ENCODE measurements at places on chromosomes 4 and X.
A peak's percentile ranks its signal among the peaks of the same experiment; 100 is the strongest.

- no peak overlapping the region for H3K27ac ChIP-seq
- no peaks in the 10 kb centered on the region for H3K27me3 ChIP-seq
- H3K4me1 ChIP-seq = no peaks in the 10 kb centered on the region
Measured at GRCh38 chrX:54116391-54116790, 66.7 kb downstream of the FAM120C start.

GRCh38 chr4:102598762-102599374, 97.7 kb downstream of the NFKB1 start:
- peaks cover 29% of the 10 kb centered on the region for H3K4me1 ChIP-seq
- peak overlapping the region; percentile 45 for H3K27ac ChIP-seq
- H3K4me3 ChIP-seq = peak overlapping the region; percentile 12
- no peak for DNase-seq
- no peaks in the 10 kb centered on the region for H3K27me3 ChIP-seq
- peaks cover 59% of the 10 kb centered on the region for H3K36me3 ChIP-seq

DNA sequence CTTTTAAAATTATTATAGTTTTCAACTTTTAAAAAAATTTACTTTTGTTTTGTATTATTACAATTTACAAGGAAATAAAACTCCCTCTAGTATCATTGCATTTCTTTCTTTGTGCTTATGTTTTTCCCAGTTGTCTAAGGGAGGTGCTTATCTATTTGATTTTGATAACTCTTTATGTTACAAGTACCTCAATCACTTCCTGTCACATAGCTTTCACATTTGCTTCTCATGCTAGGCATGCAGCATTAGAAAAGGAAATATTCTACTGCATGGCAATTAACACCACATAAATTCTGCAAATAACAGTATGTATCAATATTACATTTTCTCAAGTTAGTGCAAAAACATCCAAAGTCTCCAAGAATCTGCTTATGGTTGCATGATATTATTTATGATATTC, 180.3 kb upstream of the HS3ST1 start:
- H3K36me3 ChIP-seq = no peaks in the 10 kb centered on the region
- no peak for DNase-seq
- H3K27me3 ChIP-seq = no peaks in the 10 kb centered on the region
- no peaks in the 10 kb centered on the region for H3K4me1 ChIP-seq
- H3K27ac ChIP-seq = no peak overlapping the region

- H3K27ac ChIP-seq = no peak overlapping the region
- no peaks in the 10 kb centered on the region for H3K36me3 ChIP-seq
- no peaks in the 10 kb centered on the region for H3K4me1 ChIP-seq
- no peak for DNase-seq
Measured at GRCh38 chrX:135396109-135396508, 25.6 kb upstream of the SMIM10L2A start.

DNA sequence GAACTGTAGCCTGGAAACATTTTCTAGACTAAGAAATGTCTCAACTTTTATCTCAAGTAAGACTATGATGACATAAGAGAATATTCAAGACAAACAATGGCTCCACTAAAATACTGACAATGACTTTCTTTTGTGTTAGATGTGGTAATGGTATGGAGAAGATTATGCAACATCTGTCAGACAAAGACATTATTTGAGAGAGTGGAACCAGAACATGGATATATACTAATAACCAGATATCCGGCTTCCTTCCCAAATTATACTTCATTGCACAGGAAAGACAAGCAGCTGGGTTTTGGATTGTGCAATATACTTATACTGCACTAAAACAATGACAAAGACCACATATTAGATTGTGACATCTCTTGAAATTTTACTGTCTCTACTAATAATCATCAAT, 290.8 kb upstream of the GIMD1 start:
- no peak for DNase-seq
- H3K4me1 ChIP-seq = no peaks in the 10 kb centered on the region
- no peak overlapping the region for H3K27ac ChIP-seq
- H3K4me3 ChIP-seq = no peak overlapping the region

DNA sequence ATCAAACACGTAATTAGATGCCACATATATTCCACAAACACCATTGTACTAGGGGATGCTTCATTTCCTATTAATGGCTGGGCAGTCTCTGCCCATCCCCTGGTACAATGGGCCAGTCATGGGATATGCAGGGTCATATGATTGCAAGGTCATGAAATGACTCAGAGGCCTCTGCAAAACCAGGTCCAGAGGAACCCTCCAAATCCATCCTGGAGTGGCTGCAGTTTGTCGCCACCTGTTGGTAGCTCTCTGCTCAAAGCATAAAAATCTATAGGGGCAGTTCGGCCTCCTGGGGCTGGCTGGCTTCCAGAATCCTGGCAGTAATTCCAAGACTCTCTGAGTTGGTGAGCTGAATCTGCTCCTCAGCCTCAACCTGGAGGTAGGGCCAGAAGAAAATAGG, 22.9 kb upstream of the PUDP start:
- DNase-seq = no peak
- no peak overlapping the region for H3K4me3 ChIP-seq
- H3K4me1 ChIP-seq = no peaks in the 10 kb centered on the region

- no peaks in the 10 kb centered on the region for H3K27me3 ChIP-seq
- no peak overlapping the region for H3K4me3 ChIP-seq
- H3K27ac ChIP-seq = no peak overlapping the region
- DNase-seq = no peak
- H3K36me3 ChIP-seq = no peaks in the 10 kb centered on the region
Measured at GRCh38 chr4:87758270-87758669, 41.1 kb upstream of the IBSP start.

- no peaks in the 10 kb centered on the region for H3K4me1 ChIP-seq
- H3K27ac ChIP-seq = no peak overlapping the region
- H3K4me3 ChIP-seq = no peak overlapping the region
- peaks cover 12% of the 10 kb centered on the region for H3K36me3 ChIP-seq
- H3K27me3 ChIP-seq = no peaks in the 10 kb centered on the region
- DNase-seq = no peak
Measured at GRCh38 chrX:136028383-136028984, 43.2 kb downstream of the SLC9A6 start.

GRCh38 chr4:179836179-179837075, 2394.2 kb upstream of the AGA start:
- no peaks in the 10 kb centered on the region for H3K4me1 ChIP-seq
- DNase-seq = no peak
- no peaks in the 10 kb centered on the region for H3K36me3 ChIP-seq
- no peak overlapping the region for H3K4me3 ChIP-seq

- peaks cover 12% of the 10 kb centered on the region for H3K4me1 ChIP-seq
- DNase-seq = no peak
- H3K36me3 ChIP-seq = peaks cover 2% of the 10 kb centered on the region
- H3K27me3 ChIP-seq = no peaks in the 10 kb centered on the region
- H3K4me3 ChIP-seq = peak overlapping the region; percentile 13
- peak overlapping the region; percentile 30 for H3K27ac ChIP-seq
Measured at GRCh38 chr4:108342325-108342970, 173.7 kb upstream of the LEF1 start.

DNA sequence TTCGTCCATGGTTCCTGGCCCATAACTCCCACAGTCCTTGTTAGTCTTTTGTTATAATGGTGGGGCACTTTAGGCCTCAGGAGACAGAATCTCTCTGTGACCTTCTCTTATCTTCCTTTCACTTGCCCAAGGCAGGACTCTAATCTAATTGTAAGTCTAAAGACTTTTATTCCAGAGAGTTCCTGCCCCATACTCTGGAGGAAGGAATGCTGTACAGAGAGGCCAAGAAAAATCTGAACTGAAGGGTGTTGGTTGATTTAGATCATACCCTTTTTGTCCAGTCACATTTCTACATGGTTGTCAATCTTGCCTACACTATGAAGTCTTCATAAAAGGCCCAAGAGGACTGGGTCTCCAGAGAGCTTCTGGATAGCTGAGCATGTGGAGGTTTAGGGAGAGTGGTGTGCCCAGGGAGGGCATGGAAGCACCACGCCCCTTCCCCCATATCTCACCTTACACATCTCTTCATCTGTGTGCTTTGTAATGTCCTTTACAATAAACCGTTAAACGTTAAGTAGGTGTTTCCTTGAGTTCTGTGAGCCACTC, 84.5 kb downstream of the AFF1 start:
- no peak overlapping the region for H3K27ac ChIP-seq
- peaks cover 64% of the 10 kb centered on the region for H3K4me1 ChIP-seq
- H3K27me3 ChIP-seq = no peaks in the 10 kb centered on the region
- DNase-seq = no peak
- no peaks in the 10 kb centered on the region for H3K36me3 ChIP-seq

DNA sequence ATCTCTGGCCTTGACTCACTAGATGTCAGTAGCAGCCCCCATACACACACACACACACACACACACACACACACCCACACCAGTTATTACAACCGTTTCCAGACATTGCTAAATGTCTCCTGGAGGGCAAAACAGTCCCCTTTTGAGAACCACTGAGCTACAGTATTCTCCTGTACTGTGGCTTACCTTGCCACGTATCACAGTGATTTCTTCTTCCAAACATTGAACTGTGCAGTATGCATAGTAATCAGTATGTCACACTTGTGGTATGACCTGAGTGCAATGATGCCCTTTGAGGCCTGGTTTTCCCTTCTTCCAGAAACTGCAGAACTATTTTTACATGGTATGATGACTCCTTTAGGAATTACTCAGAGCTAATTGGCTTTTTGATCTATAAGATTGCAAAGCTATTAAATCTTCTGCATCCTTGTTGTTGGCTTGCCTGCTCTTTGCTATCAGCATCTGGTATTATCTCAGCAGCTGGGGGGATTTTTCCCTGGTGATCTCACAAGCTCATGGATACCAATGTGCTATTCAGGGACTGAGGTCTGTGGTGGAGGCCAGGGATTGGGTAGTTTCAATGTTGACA, 3.6 kb upstream of the THOC2 start:
- no peak overlapping the region for H3K4me3 ChIP-seq
- peaks cover 6% of the 10 kb centered on the region for H3K4me1 ChIP-seq
- DNase-seq = no peak
- H3K36me3 ChIP-seq = peaks cover 1% of the 10 kb centered on the region
- no peak overlapping the region for H3K27ac ChIP-seq

DNA sequence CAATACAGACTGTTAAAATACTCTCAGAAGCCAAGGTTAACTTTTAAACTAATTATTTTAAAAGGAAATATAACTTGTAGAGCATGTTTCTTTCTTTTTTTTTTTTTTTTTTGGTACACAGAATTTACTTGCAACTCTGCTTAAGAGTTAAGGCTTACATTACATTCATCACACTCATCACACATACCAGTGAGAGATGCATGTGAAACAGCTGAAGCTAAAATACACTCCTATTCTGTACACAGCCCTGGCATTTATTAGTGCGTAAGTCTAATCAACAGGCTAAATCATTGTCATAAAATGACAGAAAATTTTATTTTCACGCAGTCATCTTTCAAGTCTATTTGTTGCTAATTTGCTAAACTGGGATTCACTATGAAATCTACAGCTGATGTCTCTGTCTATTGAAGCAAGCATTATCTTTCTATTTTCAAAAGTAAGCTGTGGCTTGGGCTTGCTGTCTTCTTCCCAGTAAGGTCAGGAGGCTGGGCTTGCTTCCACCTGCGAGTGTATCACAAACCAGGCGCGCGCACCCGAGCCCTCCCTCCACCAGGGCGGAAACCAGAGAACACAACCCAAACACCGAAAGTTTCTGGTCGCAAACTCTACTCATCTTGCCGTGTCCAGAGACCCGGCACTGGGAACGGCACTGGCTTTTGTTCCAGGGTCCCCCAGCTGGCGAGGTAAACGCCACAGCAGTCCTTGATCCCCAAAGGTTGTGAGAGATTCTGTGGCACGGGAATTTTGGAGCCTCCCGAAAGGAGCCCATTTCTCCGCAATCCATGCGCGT, 3.9 kb downstream of the MAML3 start:
- DNase-seq = peak; percentile 26
- H3K4me3 ChIP-seq = peak overlapping the region; percentile 90
- H3K27me3 ChIP-seq = peaks cover 12% of the 10 kb centered on the region
- peaks cover 20% of the 10 kb centered on the region for H3K36me3 ChIP-seq
- peaks cover 27% of the 10 kb centered on the region for H3K4me1 ChIP-seq

DNA sequence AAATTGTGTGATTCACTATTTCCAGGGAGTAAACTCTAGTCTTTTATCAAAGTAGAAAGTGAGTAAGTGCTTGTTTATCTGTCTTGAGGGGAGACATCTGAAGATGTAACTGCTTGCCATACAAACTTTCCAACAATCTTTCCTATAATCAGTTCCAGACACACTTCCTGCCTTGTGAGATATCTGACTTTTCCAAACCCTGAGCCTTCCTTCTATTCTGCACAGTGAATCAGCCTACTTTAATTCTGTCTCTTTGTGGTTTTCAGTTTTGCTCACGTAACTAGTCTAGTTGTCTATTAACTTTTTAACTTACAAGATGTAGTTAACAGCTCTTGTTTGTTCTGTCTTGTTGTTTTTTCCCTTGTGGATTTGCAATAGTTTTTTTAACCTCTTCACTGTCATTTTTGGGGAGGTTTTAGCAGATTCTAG, 947.8 kb downstream of the C4orf33 start:
- H3K4me3 ChIP-seq = no peak overlapping the region
- DNase-seq = no peak
- no peaks in the 10 kb centered on the region for H3K27me3 ChIP-seq

DNA sequence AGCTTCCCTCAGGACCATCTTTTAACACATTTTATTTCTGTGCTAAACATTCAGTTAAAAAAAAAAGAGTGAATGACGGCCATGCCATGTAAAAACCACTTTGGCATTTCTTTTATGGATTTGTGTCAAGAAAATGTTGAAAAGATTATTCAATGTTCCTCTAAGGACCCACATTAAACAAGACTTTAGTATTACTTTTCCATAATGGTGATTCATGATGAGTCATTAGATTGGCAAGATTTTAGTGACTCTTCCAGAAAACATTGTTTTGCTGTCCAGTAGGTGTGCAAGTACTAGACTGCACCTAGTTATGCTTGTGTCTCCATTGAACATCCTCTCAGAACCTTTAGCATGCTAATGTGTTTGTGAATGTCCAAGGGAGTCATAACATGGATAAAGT, 748.6 kb downstream of the STPG2 start:
- no peaks in the 10 kb centered on the region for H3K27me3 ChIP-seq
- DNase-seq = no peak
- H3K36me3 ChIP-seq = no peaks in the 10 kb centered on the region

DNA sequence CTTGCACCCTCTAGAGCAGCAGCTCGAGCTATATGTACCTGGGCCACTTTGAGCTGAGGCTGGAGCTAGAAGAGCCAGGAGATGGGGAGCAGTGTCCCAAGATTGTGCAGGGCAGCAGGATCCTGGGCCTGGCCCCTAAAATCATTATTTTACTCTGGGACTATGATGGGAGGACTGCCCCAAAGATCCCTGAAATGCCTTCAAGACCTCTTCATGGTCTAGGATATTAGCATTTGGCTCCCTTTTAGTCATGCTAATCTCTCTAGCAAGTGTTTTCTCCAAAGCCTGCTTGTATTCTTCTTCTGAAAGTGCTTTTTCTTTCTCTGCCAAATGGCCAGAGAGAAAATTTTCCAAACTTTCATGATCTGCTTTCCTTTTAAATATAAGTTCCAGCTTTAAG, 211.6 kb downstream of the PARM1 start:
- H3K27ac ChIP-seq = no peak overlapping the region
- no peak overlapping the region for H3K4me3 ChIP-seq
- H3K36me3 ChIP-seq = no peaks in the 10 kb centered on the region
- H3K4me1 ChIP-seq = no peaks in the 10 kb centered on the region
